ENCODE measurements at places on chromosomes 12 and 14. TPM values are rescaled to one million over a fixed set of nuclear protein-coding genes. Genes with fewer than 3 reads are reported as not detected.

PRH2 gene
- not detected for total RNA-seq

HNRNPC gene
- total RNA-seq, result 607 TPM

BMP4 gene
- total RNA-seq, result 16.8 TPM

PCED1B gene
- total RNA-seq, result 1.2 TPM

FGF23 gene
- not detected for total RNA-seq

TRPV4 gene
- 1.6 TPM for total RNA-seq

IGFBP6 gene
- 364 TPM for total RNA-seq

NPFF gene
- not detected for total RNA-seq

PROX2 gene
- total RNA-seq, result not detected

LDHB gene
- 731 TPM for total RNA-seq

SMIM41 gene
- total RNA-seq, result 0.15 TPM

GPR65 gene
- total RNA-seq, result 0.15 TPM

GALNT9 gene
- not detected for total RNA-seq

ADAMTS20 gene
- not detected for total RNA-seq

VWF gene
- total RNA-seq, result 0.75 TPM

CCDC196 gene
- total RNA-seq, result not detected

G2E3 gene
- total RNA-seq, result 14.4 TPM

TMED8 gene
- 8.7 TPM for total RNA-seq

GALNT6 gene
- total RNA-seq, result 0.75 TPM

RHOJ gene
- 10.5 TPM for total RNA-seq

CD163 gene
- not detected for total RNA-seq

CPM gene
- 0.83 TPM for total RNA-seq

TSPAN8 gene
- total RNA-seq, result 0.35 TPM

TAS2R42 gene
- not detected for total RNA-seq

GSG1 gene
- total RNA-seq, result 1.2 TPM

PRKD1 gene
- 7.7 TPM for total RNA-seq

RNU7-1 gene
- total RNA-seq, result not detected

MAGOHB gene
- 18.8 TPM for total RNA-seq

ETFBKMT gene
- 2.2 TPM for total RNA-seq
